GM12878 (cell line): ENCODE measurements at places on chromosomes 11 and 22. TPM values are rescaled to one million over a fixed set of nuclear protein-coding genes. Genes with fewer than 3 reads are reported as not detected.

GRCh38 chr11:1150769-1151365, 6.9 kb upstream of the MUC5AC start:
- no peaks in the 10 kb centered on the region; the same call in 1 of the 2 replicates for H3K4me1 ChIP-seq
- H3K36me3 ChIP-seq, result no peaks in the 10 kb centered on the region
- no peak overlapping the region for H3K4me3 ChIP-seq
- H3K27me3 ChIP-seq, result no peaks in the 10 kb centered on the region
- DNase-seq, result no peak
- H3K27ac ChIP-seq, result no peak overlapping the region

DNA sequence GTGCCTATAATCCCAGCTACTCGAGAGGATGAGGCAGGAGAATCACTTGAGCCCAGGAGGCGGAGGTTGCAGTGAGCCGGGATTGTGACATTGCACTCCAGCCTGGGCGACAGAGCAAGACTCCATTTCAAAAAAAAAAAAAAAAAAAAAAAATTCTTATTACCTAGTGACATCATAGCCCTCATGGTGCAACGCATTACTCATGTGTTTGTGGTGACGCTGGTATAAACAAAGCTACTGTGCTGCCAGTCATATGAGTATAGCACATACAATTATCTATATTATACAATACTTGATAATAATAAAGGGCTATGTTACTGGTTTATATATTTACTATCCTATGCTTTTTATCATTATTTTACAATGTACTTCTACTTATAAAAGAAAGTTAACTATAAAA, 41.2 kb downstream of the OR2AT4 start:
- no peak overlapping the region for H3K27ac ChIP-seq
- no peaks in the 10 kb centered on the region for H3K36me3 ChIP-seq
- DNase-seq, result no peak
- H3K4me1 ChIP-seq, result peaks cover 6% of the 10 kb centered on the region

The TLCD5 gene
- 3.1 and 3.5 TPM in 2 replicates for total RNA-seq

The GSTT2 gene
- not detected in 2 replicates for total RNA-seq

The CRYBB3 gene
- total RNA-seq, result not detected in 2 replicates
